ENCODE measurements at places on chromosomes 3 and 15.

DNA sequence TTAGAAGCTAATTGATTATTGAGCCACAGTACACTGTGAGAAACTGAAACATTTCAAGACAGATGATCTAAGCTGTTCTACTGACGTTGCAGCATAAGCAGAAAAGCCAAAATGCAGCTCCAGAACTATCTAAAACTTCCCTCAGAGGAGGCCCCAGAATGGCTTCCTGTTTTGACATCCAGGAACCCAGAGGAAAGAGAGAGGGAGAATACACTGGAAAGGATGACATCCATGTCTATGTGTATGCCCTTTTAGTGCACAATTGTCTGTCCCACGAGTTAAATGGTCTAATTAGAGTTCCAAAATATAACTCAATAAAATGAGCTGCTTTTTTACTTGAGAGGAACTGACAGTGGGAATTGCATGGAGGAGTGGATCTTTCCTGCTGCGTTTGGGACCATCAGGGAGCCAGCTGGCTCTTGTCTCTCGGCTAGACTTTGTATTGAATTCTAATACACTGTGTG lies 688.1 kb downstream of the ZNF385D start:
- no peak for DNase-seq

DNA sequence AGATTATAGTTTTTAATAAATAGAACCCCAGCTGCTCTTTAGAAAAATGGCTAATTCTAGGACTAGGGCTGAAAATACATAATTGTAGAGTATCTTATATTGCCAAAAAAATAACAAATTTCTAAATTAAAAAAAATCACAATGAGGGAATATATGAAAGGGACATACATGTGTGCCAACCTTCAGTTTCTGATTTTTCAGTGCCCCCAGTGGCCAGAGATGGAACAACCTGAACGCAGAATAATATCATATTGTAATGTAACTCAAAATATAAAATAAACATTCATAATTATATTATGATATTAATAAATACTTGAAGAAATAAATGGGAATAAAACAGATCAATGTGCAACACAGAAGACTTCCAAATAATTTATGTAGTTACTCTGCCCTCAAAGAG lies 460.5 kb downstream of the ZNF385D start:
- DNase-seq = no peak

GRCh38 chr15:66711862-66712261 lies 9.8 kb downstream of the SMAD6 start:
- DNase-seq = no peak

GRCh38 chr3:42511201-42511600 lies 8.8 kb downstream of the VIPR1 start:
- DNase-seq = no peak

DNA sequence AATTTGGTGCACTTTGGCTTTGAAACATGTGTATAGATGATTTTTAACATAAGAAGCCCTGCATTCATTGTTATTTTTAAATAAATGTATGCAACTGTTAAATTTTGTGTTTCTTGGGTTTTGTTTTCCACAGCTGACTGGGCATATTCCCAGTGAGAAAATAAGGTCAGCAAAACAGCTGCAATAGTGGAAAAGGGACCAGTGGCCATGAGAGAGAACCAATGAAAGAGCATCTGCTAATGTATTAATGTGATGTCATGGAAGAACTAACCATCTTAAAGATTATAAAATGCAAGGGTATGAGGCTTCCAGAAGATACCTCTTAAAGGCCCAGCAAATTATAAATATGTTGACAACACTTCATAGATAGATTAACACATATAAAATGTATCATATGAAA lies 31.0 kb upstream of the KBTBD12 start:
- no peak for DNase-seq

- no peak for DNase-seq
Observed at GRCh38 chr3:55147856-55148720, 220.2 kb upstream of the LRTM1 start.

GRCh38 chr3:68706096-68706495 lies 226.3 kb downstream of the TAFA4 start:
- no peak for DNase-seq

GRCh38 chr3:20842594-20843436 lies 656.8 kb upstream of the SGO1 start:
- no peak for DNase-seq

DNA sequence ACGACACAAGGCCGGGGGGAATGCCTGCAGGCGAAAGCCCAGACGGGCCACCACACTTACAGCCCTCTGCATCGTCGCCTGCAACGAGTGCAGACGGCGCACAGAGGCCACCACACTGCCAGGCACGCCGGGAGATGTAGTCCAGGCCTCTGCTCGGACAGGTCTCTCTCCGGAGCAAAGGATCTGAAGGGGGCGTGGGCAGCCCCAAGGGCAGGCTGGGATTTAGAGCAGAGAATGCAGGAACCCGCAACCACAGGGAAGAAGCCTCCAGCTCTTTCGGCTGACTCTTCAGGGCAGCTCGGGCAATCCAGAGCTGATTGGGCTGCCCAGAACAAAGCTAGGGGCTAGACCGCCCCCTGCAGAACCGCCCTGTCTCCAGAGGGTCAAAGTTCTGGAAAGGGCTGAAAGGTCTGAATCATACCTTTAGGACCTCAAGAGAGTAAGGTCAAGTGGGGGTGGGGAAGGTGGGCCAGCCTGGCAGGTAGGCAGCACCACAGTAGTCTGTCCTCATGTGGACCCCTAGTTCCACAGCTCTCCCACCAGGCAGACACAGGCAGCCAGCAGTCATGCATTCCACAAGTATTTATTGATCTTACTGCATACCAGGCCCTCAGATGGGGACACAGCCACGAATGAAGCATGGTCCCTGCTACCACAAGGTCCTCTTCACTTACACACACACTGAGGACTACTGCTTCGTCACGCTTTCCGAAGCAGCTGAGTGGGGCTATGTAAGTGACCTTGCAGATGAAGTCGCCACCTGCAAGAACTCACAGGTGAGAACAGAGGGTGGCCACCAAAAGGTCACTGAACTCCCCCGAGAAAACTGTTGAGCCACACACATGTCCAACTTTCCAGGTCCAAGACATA lies at the start of gene AMT:
Gene AMT (minus strand): TSS at position 95 of the 870 bp plus-strand sequence. CDS start 23 bp downstream, at position 72.
- DNase-seq = no peak

GRCh38 chr3:141940194-141940776 lies 63.8 kb downstream of the ATP1B3 start:
- DNase-seq = peak; percentile 41

- DNase-seq = no peak
Observed at GRCh38 chr3:183300996-183301562, 48.0 kb downstream of the B3GNT5 start.

GRCh38 chr3:6805236-6805635 lies 55.7 kb upstream of the GRM7 start:
- DNase-seq = no peak

GRCh38 chr15:32909431-32909830 lies 191.6 kb downstream of the GREM1 start:
- peak; percentile 12 for DNase-seq

GRCh38 chr3:141070727-141071357 lies 19.7 kb downstream of the SPSB4 start:
- DNase-seq = no peak

DNA sequence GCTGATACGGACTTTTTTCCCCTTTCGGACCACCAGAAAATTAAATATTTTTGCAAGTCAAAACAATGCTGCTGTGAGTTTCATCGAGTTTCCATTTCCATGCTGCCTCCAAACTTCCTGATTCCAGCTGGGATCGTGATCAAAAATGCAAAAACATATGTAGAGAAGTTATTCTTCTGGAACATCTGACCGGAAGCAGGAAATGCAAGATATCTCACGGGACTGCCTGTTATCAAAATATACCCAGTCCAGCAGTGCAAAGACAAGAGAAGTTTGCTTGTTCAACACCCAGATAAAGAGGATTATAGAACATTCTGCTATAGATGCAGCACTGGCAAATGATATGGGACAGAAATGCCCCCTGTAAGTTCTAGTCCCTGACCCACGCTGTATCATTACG lies 726.7 kb upstream of the NR2F2 start:
- DNase-seq = no peak

GRCh38 chr3:123332124-123332641 lies 116.7 kb downstream of the ADCY5 start:
- DNase-seq = no peak

GRCh38 chr3:155441026-155441425 lies 147.5 kb upstream of the STRIT1 start:
- no peak for DNase-seq

DNA sequence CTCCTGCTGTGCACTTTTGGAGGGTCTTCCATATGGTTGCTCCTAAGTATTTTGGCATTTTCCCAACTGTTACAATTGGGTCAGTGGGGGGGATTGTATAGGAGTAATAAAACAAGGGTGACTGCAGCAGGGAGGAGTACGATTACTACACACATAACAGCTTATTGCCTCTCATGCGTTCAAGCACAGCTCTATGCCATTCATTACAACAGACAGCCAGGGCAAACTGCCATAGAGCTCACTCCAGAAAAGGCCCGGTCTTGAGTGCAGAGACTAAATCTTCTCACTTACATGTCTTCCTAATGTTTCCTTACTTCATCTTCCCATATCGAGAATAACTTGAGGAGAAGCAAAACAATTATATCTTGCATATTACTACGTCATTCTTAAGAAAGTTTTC lies 1.4 kb upstream of the CHMP2B start:
- no peak for DNase-seq

DNA sequence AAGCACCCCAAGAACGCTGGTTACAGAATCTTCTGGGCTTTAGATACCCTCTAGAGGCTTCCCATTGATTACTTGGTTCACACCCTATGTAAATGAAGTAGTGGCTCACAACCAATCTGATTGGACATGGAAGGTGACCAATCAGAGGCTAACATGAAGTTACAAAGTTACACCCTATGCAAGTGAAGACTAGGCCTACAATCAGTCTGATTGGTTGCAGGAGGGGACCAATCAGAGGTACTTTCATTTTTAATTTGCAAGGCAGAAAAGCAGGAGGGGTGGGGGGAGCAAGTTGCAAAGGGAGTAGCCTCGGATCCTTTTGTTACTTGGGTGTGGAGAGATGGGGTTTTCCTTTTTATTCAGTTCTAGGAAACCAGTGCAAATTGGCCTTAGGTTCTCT lies 11.1 kb upstream of the RTP2 start:
- no peak for DNase-seq

GRCh38 chr3:172649987-172650386 lies 60.9 kb downstream of the NCEH1 start:
- DNase-seq = no peak

GRCh38 chr3:114659109-114660061 lies 365.6 kb downstream of the TIGIT start:
- DNase-seq = no peak

DNA sequence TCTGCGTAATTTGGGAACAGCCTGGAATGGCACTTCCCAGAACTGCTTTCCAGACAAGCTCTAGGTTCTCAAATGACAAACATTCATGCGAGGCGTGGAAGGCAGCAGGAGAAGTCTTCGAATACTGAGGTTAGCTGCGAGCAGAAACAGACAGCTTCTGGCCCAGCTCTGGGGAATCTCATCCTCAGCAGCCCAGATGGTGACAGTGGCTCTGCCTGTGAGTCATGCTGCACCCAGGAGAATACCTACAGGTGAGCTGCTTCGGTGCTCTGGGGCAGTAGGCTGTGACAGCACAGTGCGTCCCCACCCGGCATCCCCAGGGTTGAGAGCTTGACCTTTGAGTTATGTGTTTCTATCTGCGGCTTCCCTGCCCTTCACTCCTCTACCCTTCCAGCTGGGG lies 258.6 kb downstream of the KLF13 start:
- no peak for DNase-seq

DNA sequence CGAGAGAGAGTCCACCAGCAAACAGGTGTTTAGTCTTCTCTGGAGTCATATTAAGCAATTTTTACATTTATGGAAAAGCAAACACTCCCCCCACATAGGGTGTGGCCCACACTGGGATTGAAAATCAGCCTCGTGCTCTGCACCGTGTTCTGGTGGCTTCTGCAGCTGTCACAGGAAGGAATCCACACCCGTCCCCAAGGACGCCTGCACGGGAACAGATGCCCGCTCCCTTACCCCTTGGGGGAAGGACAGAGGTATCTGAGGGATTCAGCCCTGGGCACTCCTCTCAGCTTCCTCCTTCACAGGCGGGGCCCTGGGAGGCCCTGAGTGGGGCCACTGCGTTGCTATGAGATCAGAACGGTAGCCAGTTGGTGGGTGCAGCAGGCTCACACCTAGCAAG lies 27.8 kb downstream of the LIPC start:
- DNase-seq = peak; percentile 13

GRCh38 chr3:160956785-160957184 lies 148.4 kb downstream of the B3GALNT1 start:
- DNase-seq = peak; percentile 33

- DNase-seq = no peak
Observed at GRCh38 chr3:64242435-64242834, 17.2 kb upstream of the PRICKLE2 start.

DNA sequence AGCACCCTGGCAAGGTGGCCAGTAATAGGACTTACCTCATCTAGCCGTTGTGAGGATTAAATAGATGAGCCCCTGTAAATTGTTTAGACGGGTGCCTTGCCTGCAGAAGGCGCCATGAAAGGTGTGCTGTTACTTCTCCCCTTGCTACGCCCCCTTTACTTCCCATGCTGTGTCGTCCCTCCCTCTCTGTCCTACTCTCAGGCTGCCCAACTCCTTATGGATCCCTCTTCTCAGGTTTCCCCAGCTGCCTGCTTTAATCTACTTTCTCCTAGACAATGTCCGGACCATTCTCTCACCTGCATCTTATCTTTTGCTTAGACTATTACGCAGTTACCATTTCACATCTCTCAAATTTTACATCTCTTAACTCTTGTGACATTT lies 1.7 kb upstream of the FBXW12 start:
- no peak for DNase-seq

DNA sequence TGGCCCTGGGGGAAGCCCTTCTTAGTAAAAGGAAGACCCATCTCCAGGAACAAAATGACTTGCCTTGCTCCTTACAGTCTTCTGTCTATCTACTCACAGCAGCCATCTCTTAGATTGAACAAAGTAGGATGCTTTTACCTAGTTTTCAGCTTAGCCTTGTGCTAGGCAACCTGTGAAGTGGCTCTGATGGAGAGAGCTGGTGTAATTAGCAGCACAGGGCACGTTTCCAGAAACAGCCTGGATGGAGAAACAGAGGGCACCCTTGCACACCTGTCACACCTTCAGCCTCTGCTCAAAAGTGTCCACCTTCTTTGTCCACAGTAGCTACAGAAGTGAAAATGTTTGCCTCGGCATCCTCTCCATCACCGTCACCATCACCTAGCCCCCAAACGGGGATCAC lies 292.9 kb downstream of the RORA start:
- no peak for DNase-seq

- DNase-seq = no peak
Observed at GRCh38 chr3:145159640-145160039, 1001.3 kb downstream of the PLOD2 start.

- no peak for DNase-seq
Observed at GRCh38 chr15:77589839-77590238, 42.9 kb downstream of the LINGO1 start.

DNA sequence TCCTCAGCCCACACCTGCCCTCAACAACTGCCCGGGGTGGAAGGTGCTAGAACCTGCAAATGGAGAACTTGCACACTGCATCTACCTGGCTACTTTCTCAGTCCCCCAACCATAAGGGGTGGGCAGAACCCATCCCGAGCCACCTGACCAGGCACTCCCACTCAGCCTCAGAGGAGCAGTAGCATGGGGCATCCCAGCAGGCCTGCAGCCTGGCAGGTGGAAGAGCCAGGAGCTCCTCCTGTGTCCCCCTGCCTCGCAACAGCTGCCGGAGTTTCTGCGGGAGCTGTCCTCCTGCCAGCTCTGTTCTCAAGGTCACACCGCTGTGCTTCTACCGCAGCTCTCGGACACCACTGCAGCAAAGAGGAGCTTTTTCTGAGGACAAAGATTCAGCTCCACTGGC lies 27.5 kb downstream of the RAB6B start:
- no peak for DNase-seq
